ENCODE measurements at places on chromosomes 3 and 15. TPM values are rescaled to one million over a fixed set of nuclear protein-coding genes. Genes with fewer than 3 reads are reported as not detected.

DNA sequence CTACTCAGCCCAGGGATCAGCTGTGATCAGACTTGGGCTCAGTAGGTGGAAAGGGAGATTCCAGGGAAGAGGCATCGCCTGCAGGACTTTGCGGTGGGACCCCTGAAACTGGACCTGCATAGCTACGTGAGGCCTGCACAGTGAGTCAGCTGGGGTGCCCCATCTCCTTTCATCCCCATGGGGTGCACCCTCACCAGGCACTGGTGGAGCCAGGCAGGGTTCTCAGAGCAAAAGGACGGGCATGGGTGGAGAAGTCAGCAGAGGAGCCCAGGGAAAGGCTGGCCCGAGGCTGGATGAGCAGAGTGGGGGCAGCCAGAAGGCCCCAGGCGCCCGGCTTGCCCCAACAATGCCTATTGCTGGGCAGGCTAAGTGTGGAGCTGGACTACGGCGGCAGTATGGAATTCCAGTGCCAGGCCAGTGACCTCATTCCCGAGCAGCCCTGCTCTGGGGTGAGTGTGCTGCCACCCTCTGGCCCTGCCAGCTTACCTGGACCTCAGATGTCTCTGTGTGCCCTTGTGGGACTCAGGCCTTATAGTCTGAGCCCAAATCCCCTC, 19.7 kb downstream of the ACAA1 start:
- H3K27ac ChIP-seq = no peak overlapping the region
- peaks cover 22% of the 10 kb centered on the region for H3K36me3 ChIP-seq
- no peak overlapping the region for H3K4me3 ChIP-seq
- no peaks in the 10 kb centered on the region for H3K4me1 ChIP-seq
- no peaks in the 10 kb centered on the region for H3K27me3 ChIP-seq
- no peak for DNase-seq

IMPDH2 gene
- 68.7 TPM for total RNA-seq

RARRES1 gene
- 291 TPM for total RNA-seq

DNA sequence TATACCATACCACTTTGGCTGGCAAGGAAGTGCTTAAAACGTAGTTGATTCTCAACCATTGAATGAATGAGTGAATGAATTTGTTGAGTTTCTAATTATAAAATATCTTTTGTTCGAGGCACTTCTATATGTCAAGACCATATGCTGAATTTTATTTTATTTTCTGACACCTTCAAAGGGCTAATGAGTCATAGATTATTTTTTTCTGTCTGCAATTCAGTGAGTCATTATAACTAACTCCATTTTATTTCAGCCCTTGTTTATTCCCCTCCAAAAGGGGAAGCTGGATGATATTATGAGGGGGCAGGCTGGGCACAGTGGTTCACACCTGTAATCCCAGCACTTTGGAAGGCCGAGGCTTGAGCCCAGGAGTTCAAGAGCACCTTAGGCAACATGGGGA, 142.4 kb downstream of the P2RY1 start:
- no peak for DNase-seq
- H3K27me3 ChIP-seq = no peaks in the 10 kb centered on the region
- no peaks in the 10 kb centered on the region for H3K4me1 ChIP-seq
- no peaks in the 10 kb centered on the region for H3K36me3 ChIP-seq
- no peak overlapping the region for H3K4me3 ChIP-seq
- no peak overlapping the region for H3K27ac ChIP-seq

MME gene
- 0.96 TPM for total RNA-seq
